ENCODE measurements at places on chromosomes 11 and 22.

- no peak for DNase-seq
These were observed 70.7 kb downstream of the EMSY start for GRCh38 chr11:76515494-76515893.

DNA sequence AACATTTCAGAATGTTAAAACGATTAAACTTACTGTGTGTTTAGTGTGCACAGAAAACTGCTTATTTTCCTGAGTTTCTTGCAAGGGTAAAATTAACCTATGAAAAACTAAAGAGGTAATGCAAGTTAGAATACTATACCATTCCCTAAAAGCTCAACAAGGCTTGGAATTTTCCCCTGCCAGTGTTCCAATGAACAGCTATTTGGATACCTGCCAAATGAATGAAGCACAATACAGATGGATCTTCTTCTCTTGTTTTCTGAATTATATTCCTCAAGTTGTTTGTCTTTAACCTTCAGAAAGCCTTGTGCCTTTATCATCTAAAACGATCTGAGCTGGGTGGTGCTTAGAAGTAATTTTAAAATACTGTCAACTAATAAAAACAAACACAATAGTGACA, 204.5 kb downstream of the LRRC4C start:
- DNase-seq, result no peak

DNA sequence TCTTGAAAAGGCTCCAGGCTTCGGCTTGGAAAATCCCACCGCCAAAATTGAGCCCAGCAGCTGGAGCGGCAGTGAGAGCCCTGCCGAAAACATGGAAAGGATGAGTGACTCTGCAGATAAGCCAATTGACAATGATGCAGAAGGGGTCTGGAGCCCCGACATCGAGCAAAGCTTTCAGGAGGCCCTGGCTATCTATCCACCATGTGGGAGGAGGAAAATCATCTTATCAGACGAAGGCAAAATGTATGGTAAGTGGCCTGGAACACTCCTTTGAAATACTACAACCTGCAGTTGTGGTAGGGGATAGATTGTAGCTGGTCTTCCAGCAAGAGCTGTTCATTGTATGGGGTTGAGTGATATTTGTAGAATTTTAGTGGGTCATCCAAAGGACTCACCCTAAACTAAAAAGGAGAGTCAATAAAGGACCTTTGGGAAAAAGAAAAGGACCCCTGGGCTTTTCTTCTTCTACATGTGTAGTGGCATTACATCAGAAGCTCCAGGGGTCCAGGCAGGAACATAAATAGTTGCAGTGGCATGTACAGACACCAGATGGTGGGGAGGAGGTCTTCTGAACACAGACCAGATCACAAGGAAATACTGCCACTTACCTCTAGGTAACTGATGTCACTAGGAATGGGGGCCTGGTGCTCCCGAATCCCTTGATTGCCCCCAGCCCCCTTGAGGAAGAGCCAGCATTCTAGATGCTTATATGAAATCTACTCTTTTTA, 90.1 kb downstream of the TEAD1 start:
- DNase-seq, result no peak

- DNase-seq, result no peak
These were observed 35.0 kb downstream of the GRIK4 start for GRCh38 chr11:120546312-120547205.

GRCh38 chr11:31421820-31422219, 52.2 kb downstream of the DNAJC24 start:
- no peak for DNase-seq

- DNase-seq, result peak; percentile 42
These were observed 1.6 kb downstream of the SPON1 start for GRCh38 chr11:13963949-13964770.

DNA sequence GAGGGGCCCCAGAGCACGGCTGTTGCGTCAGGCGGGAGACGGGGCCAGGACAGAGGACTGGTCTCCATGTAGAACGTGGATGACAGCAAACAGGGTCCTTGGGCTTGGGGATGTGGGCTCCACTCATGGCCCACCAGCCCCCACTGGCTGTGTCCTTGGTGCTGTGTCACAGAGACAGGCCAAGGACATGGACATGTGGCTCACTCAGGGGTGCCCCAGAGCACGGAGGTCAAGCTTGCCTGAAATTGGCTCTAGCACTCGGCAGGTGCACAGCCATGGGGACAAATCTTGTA, 14.4 kb downstream of the FADS2 start:
- DNase-seq, result no peak

DNA sequence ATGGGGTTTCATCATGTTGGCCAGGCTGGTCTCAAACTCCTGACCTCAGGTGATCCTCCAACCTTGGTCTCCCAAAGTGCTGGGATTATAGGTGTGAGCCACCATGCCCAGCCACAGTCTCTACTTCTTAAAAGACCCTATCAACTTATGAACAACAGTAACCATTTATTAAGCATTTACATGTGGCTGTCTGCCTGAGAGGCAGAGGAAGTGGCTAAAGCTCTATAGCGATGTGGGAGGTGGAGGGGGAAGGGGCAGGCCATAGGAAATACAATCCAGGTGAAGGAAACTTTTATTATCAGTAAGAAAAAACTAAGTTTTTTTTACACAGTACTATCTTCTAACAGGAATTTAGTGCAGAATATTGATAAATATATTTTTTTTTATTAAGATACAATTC, 87.8 kb upstream of the PHOX2A start:
- no peak for DNase-seq

- DNase-seq, result no peak
These were observed 68.0 kb downstream of the SYN3 start for GRCh38 chr22:32990187-32990586.

DNA sequence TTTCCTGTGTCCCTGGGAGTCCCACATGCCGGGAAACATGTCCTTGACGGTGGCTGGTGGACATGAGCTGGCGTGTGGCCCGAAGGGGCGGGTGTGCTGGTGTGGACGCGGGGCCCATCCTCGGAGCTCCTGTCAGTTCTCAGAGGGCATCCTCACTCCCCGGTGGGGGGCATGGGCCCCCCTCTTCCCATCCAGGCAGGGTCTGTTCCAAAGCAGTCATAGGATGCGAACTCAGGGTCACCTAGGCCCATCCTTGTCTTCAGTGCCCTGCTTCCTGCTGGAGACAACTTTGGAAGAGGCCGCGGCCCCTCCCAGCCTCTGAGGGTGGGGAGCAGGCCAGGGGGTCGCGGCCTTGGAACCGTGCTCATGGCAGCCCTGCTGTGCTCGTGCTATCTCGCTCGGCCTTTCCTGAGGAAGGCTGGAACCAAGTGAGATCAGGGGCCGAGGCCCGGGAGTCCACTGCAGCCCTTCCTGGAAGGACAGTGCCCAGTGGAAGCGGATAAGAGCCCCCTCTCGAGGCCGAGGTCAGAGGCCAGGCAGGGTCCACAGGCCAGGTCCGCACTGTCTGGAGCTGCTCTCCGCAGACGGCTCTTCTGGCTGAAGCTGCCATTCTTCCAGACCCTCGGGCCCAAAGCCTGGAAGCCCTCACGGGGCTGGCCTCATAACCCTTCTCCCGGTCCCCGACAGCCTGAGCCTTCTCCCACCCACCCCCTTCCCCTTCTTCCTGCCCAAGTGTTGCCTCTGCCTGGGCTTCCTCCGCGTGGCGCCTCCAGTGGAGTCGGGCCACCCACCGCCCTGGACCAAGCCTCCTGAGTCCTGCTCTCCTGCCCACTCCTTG, 8.7 kb downstream of the GRK2 start:
- no peak for DNase-seq

DNA sequence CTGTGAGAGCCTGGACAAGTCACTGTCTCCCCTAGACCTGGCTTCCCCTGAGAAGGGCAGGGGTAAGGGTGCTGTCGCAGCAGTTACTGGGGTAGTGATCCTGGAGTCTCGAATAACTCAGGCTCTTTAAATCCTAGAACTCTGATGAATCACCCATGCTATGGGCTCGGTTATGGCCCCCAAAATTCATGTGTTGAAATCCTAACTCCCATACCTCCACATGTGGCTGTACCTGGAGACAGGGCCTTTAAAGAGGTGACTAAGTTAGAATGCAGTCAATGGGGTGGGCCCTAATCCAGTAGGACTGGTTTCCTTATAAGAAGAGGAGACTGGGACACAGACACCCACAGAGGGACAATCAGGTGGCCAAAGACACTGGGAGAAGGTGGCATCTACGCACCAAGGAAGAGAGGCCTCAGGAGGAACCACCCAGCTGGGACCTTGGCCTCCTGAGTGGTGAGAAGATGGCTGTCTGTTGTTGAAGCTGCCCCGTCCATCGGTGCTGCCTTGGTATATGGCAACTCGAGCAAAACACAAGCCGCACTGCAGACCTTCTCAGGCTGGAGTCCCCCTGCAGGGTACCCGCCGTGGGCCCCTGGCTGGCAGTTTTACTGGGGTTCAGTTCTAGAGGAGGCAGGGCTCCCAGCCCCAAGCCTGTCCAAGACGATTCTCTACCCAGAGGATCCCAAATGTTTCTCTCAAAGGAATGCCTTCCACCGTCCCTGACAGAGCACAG, 48.8 kb upstream of the SHISAL1 start:
- no peak for DNase-seq

DNA sequence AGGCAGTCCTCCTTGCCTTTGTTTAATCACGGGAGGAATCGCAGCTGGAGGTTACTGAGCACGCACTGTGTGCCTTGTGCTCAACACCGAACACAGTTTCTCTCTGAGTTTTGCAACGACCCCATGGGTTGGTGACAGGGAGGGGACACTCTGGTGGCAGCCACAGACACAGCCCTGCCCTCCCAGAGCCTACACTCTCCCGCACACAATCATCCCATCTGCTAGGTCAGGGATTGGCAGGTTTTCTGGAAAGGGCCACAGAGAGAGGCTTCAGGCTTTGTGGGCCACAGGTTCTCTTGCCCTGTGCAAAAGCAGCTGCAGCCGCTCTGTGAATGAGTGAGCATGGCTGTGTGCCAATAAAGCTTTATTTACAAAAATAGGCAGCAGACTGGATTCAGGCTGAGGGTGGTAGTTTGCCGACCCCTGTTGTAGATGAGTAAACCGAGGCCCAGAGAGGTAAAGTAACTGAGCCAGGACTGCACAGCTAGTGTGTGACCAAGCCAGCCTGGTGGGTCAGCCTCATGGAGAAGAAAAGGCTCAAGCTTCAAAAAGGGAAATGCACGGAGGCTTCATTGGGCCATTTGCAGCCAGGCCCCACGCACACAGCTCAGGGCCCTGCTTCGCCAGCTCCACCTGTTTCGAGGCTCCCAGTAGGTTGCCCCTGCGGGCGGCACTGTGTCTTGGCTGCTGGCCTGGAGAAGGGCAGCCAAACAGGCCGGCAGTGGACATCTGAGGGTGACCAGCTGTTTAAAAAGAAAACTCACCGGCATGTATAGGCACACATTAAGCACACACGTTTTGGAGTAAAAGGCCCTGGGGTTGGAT, 16.3 kb downstream of the LTO1 start:
- DNase-seq, result no peak

GRCh38 chr11:124793466-124794278, 6.5 kb downstream of the MSANTD2 start:
- DNase-seq, result no peak

DNA sequence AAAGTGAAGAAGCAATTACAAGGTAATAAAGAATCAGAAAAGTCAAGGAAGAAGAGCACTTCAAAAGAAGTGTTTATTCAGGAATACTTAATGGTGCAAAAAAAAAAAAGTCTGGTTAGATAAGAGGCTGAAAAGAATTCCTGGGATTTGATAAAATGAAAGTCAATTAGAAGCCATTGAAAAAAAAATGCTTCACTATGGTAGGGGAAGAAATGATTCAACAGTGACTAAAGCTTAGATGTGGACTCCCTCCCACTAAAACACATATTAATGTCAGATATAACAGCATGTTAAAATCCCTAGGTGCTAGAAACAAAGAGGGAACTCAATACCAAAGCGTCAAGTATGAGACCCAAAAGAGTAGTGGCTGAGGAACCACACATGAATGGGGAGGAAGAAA, 335.3 kb upstream of the PITPNB start:
- DNase-seq, result no peak

DNA sequence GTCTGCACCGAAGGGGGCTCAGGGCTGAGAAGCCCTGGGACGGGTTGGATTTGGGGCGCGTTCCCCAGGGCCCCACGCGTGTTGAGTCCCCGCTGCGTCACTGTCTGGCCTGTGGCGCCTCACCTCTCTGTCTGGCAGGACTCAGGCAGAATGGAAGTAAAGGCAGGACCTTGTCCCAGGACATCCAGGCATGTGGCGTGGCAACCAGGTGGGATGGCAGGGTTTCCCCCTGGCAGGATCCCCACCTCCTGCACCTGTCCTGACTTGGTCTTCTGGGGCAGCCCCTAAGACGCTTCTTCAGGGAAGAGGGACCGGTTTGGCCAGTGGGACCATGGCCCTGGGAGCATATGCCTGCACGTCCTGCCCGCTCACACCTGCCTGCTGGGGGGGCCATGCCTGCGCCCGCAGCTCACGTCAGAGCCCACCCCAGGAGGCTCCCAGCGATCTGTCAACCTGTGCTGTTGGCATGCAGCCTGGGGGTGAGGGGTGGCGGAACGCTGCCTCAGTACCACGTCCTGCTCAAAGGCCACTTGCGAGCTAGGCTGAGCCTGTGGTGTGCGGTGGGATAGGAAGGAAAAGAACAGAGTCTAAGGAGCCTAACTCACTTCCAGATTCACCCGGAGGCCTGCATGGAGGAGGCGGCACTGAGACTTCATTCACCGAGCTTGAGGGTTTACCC, 72.7 kb downstream of the KCNQ1 start:
- DNase-seq, result peak; percentile 7

- no peak for DNase-seq
These were observed 35.6 kb upstream of the EHF start for GRCh38 chr11:34585304-34585734.

GRCh38 chr22:20156611-20157429, 6.0 kb upstream of the CCDC188 start:
- DNase-seq, result peak; percentile 91

DNA sequence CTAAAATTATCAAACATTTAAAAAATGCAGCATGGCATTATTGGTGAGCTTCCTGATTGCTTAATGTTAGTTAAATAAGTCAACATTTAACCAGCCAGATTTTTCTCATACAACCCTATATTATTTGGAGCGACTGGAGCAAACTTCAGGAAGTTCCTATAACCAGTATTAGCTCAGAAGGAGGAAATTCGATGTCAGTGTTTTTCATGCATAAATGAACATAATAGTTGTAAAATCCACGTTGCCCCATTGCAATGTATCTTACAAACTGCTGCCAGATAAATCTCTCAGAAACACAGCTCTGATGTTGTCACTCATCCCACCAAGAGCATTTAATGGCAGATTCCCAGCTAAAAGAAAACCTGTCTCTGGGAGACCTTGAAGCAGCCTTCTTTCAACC, 278.5 kb downstream of the CASP12 start:
- DNase-seq, result no peak

GRCh38 chr11:24124876-24125275, 372.0 kb upstream of the LUZP2 start:
- no peak for DNase-seq

- no peak for DNase-seq
These were observed 102.3 kb upstream of the SYN3 start for GRCh38 chr22:33160525-33160924.

GRCh38 chr11:62601122-62601371, 618 bp downstream of the MTA2 start:
- DNase-seq, result no peak

DNA sequence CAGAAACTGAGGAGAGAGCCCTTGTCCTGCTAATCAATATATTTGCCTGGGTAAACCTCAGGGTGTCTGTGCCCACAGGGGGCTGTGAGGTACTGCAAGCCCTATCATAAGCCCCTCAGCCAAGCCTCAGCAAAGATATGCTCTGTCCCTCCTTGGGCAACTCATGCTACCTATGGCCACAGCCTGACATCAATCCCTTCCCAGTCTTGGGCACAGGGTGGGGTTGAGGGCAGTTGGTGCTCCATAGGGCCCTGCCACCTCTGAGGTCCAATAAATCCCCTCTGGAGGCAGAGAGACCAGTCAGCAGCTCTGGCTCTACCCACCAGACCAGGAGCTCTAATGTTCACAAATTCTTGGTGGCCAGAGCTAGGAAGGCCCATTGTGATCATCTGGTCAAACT, 23.8 kb downstream of the TPBGL start:
- no peak for DNase-seq

GRCh38 chr11:88428959-88429358, 91.4 kb upstream of the CTSC start:
- DNase-seq, result no peak
